LoVo (cell line): ENCODE measurements at places on chromosomes 2 and 18.
A peak's percentile ranks its signal among the peaks of the same experiment; 100 is the strongest.

GRCh38 chr18:45719106-45719505 lies 4.9 kb upstream of the SLC14A1 start:
- DNase-seq = no peak

- DNase-seq = no peak
These were observed 93.0 kb downstream of the NRP2 start for GRCh38 chr2:205775097-205775877.

DNA sequence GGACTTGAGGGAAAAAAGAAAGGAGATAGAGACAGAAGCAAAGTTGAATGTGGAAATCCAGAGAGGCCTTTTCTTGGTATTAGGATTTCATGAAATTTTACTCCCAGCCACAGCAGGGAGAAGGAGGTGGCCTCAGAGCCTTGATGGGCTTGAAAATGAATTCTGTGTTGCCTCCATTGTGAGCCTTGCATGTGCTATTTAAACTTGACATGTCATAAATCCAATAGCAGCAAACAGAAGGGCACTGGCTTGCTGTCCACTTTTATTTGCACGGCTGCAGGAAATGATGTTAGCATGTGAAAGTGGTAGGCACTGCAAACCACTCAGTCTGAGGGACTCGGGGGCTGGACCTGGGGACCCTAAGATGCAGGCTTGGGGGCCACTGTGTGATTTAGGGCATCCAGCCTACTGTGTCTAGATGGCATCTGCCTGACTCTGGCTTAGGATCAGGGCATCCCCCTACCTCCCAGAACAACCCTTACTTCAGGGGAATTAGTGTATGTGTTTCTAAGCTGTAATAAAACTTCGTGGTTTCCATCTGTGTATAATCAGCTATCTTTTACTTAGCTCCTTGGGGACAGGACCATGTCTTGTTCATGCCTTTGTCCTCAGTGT lies 139.1 kb upstream of the SKOR2 start:
- no peak for DNase-seq

GRCh38 chr2:202643012-202643858 lies 8.5 kb downstream of the FAM117B start:
- DNase-seq = no peak

DNA sequence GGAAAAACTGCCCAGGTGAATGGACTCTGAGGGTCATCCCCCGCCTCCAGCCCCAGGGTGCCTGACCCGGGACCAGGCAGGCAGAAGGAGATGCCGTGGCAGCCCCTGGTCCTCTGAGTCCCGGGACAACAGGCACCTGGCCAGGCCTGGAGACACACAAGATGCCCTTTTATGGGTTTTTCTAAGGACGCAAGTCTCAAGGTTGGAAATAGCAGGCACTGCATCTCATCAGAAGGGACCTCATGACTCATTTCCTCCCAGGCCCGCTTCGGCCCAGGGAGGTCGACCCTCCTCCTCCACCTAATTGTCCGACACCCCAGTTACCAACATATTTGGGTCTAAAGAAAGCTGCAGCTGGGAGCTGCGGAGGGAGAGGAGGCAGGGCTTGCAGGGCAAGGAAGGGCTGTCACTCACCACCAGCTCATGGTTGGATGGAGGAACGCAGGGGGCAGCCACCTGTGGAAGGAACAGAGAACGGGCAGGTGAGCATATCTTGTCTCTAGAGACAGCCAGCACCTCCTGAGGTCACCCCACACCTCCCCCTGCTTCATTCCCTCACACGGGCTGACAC lies 82.9 kb downstream of the TNS1 start:
- no peak for DNase-seq

DNA sequence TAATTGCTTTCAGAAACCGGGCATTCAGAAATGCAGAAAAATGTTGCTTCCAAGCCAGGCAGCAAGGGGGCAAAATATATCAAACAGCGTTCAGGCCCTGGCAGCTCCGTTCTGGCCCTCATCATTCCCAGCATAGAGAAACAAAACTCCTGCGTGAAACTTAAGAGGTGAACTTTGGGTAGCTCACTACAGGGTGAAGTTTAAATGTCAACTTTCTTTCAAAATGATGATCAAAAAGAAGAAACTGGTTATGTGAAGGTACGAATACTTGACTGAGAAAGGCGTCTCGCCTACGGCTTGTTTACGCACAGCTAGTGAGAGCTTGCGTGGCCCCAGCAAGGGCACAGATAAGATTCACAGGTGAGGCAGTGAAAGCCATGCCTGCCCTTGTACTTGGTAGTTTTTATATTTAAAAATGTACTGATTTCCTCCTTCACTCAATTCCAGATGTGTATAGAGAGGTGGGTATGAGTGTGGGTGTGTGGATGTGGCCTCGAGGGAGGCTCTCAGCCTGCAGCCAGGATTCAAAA lies 127.5 kb downstream of the NFATC1 start:
- no peak for DNase-seq

GRCh38 chr2:69306393-69306821 lies 80.6 kb downstream of the GFPT1 start:
- no peak for DNase-seq

GRCh38 chr2:170743530-170744239 lies 26.5 kb upstream of the ERICH2 start:
- DNase-seq = peak; percentile 2

DNA sequence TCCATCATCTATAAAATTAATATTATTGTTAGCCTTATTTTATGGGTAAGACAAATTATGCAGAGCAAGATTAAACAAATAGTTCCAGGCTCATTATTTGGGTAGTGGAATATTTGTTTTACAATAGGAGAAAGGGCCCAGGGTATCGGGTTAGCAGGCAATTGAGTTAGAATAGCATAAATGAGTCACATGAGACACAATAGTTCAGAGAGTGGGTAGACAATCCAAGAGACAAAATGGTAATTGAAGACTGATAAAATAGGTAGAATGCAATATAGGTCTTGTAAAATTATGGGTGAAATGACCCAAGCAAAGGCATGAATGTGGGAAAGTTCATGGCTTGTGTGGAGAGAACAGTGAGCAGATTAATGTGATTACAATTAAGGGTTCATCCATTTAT lies 790.9 kb upstream of the GCFC2 start:
- no peak for DNase-seq

DNA sequence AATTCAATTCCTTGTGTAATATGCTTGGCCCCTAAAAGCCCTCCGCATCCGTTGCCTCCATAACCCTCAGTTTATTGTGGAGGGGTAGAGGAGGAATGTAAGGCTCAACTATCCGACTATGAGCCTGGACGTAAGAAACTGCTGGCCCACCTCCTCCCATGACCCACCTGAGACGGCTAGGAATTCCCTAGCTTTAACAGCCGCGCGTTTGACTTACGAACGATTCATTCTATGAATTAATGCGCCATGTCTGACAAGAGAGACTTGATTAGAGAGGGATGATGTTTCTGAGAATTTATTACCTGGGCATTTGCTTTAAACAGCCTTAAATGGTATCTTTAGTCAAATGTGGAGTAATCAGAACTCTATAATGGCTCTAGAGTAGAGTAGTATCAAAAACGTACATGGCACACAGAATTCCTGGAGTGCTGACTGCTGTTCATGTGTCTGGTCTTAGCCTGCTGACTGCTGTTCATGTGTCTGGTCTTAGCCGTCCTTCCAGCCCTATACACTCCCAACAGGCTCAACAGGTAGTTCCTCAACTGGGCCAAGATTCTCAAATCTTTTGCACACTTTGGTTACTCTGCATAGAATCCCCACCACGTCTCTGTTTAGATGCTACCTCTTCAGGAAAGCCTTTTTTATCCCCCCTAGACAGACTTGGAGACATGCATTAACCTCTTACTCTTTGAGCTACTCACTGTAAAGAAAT lies 899 bp upstream of the GFPT1 start:
- no peak for DNase-seq

GRCh38 chr2:43486603-43487002 lies 109.2 kb downstream of the THADA start:
- no peak for DNase-seq

DNA sequence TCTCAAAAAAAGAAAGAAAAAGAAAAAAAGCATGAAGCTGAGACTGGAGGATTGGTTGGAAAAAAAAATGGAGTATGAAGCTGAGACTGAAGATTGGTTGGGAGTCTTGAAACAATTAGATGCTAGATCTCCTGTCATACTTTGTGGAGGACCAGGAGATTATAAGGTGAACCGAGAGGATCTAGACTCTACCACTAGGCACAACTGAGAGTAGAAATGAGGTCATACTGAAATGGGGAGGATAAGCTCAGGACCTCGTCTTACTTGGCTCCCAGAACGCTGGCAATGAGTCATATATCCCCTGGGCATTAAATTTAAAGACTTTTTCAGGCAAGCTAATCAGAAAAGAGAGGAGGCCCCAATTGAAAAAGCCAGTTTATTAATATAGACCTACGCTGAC lies 3.3 kb upstream of the ORC2 start:
- DNase-seq = peak; percentile 59

DNA sequence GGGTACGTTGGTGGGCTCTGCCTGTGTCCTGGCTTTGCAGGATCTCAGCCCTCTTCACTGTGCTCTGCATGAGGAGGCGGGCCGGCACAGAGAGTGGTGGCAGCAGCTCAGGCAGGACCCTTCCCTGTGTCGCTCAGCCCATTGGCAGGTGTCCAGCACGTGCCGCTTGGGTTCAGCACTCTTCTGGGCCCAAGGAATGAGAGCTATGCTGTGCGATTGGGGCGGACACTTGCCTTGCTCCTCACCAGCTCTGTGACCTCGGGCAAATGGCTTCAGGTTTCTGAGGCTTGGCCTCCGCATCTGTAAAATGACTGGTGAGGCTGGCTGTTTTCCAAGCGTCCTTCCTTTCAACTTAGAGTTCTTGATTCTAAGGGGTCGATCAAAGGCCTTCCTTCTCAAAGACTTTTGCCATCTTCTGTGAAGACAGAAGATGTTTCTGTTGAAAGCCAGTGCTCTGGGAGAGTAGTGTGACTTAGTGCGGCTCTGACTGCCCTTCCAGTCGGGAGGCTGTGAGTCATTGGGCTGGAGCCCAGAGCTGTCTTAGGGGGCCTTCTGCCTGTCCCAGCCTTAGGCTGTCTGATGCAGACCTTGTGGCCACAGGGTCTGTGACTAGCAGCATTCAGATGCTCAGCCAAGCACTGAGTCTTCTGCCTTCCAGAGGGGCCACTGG lies 35.6 kb downstream of the GLI2 start:
- no peak for DNase-seq

DNA sequence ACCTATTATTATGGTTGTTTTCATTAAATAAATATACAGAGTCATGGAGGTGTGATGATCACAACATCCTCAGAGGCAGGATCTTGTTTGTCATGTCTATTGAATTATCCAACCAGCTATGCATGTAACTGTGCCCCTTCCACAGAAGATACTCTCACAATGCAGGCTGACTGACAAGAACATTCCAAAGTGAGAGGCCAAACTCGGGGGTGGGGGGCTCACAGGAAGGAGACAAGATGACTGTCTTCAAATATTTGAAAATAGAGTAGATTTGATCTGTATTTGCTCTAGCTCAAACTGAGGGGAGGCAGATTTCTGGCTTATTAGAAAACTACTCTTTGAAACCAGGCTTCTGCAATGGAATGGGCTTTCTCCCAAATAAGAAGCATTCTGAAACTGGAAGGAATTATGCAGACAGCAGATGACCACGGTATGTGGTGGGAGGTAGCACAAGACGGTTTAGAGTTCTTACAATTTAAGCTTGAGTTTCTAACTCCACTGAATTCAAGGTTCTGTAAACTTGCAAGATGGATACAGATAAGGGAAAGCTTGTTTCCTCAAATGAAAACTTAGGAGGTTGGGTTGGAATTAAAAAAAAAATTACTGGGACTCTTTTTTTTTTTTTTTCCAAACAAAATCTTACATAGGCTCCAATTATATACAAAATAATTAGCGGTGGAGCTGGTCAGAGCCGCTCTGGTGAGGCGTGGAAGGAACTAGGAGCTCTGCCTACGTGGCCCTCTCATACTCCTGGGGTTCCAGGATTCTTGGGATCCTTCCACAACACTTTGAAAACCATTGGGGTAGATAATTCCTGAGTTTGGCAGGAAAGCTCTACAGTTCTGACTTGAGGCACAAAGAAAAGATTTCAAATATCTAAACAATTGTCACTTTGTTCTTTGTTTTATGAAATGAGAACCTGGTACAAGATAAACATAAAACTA lies 79.3 kb downstream of the PLA2R1 start:
- DNase-seq = no peak

DNA sequence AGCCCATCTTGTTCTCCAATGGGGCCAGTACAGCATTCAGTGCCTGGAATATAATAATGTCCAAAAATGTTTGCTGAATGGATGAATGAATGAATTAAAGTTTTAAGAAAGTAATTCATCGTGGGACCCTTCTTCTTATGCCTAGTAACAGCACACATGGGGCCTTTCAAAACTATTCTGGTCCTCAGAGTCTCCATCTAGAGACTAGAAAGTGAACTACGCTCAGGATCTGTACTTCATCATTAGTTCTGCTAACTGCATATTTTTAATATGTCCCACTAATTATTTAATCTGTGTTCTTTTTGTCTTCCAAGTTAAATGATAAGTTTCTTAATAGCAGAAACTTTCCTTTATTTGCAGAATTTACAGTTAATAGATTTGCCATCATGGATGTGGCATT lies 172.5 kb downstream of the SMAD2 start:
- DNase-seq = no peak

DNA sequence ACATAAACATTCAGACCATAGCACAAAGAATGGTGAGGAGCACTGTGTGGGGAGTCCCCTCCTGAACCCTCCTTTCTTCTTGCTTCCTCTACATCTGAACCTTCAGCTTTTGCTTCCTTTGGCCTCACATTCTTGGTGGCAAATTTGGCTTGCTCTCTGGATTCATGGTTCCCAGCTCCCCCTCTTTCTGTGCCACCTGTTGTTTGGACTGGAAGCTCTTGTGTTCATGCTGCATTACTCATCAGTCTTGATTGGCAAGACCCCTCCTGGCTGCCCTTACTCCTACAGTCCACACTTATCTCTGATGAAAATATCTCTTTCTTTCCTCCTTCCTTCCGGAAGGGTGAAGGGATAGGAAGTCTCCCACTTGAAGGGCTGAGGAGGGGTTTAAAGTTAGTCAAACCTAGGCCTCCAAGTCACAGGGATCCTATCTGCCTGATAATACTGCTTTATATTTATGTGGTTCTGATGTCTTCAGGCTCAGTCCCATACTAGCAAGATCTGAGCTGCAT lies 70.0 kb downstream of the MYO3B start:
- DNase-seq = no peak
